ENCODE measurements at places on chromosomes 6 and 20.

GRCh38 chr6:79869600-79870084 lies 77.7 kb downstream of the ELOVL4 start:
- peak; percentile 67 for DNase-seq

- DNase-seq = peak; percentile 24
Observed at GRCh38 chr6:34230653-34231371, 5.9 kb upstream of the HMGA1 start.

DNA sequence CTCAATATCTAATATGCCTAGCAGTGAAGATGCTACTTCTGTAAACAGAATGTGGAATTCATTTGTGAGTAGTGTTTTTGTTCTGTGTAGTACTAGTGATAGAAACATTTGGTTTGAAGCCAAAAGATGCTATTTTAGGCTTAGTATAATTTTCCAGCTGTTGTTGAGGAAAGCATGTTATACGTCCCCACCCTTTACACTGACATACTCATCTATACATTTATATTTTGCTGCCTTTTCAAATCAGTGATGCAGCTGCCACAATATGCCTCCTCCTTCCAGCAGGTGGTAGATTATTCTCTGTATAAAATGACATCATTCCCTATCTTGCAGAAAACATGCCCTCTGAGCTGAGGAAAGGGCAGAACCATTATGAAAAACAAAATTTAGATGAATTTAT lies 1217.6 kb upstream of the GJE1 start:
- no peak for DNase-seq

GRCh38 chr6:121816361-121816760 lies 380.9 kb downstream of the GJA1 start:
- no peak for DNase-seq

DNA sequence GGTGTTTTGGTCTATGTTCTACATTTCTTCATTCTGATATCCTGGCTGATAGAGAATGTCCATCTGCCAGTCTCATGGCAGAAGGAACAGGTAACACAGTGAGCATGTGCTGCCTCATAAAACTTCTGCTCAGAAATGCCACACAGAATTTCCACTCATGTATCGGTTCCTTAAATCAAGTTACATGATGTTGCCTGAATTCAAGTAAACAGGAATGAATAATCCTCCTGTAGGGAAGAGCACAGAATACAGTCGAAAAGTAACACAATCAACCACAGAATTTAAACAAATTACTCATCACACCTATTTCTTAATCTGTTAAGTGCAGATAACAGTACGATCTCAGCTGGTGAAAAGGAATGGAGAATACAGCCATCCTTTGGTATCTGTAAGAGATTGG lies 74.7 kb downstream of the FAM217A start:
- peak; percentile 22 for DNase-seq

- DNase-seq = no peak
Observed at GRCh38 chr6:55212156-55212555, 37.8 kb downstream of the HCRTR2 start.

DNA sequence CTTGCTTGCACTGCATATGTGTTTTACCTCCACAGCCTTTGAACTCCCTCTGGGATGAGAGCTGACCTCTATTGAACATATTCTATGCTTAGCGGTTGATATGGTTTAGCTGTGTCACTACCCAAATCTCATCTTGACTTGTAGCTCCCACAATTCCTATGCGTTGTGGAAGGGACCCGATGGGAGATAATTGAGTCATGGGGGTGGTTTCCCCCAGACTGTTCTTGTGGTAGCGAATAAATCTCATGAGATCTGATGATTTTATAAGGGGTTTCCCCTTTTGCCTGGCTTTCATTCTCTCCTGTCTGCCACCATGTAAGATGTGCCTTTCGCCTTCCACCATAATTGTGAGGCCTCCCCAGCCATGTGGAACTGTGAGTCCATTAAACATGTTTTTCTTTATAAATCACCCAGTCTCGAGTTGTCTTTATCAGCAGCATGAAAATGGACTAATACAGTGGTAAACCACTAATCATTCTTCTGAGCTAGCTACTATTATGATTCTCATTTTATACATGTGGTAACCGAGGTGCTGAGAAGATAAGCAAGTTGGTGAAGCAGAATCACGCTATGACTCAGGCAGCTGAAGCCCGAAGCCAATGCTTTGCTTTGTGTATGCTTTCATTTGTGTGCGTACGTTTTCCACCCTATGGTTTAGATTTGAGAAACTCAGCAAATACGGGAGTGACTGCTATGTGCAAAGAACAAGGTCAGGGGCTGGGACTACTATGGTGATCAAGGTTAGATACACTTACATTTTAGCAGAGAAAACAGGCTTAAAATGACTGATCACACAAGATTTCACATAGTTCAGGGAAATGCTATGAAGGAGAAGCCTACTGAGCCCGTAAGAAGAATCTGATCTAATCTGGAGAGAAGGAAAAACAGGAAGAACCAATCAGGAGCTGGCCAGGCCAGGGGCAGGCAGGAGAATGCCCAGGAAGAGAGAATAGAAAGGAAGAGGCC lies 363.5 kb downstream of the ESR1 start:
- no peak for DNase-seq

GRCh38 chr6:52560462-52560861 lies 16.4 kb downstream of the TRAM2 start:
- no peak for DNase-seq

- DNase-seq = peak; percentile 17
Observed at GRCh38 chr6:12261502-12261901, 28.7 kb upstream of the EDN1 start.

- peak; percentile 38 for DNase-seq
Observed at GRCh38 chr20:62668441-62669027, 26.2 kb downstream of the SLCO4A1 start.

GRCh38 chr6:50087231-50087954 lies 37.7 kb upstream of the DEFB112 start:
- DNase-seq = no peak

DNA sequence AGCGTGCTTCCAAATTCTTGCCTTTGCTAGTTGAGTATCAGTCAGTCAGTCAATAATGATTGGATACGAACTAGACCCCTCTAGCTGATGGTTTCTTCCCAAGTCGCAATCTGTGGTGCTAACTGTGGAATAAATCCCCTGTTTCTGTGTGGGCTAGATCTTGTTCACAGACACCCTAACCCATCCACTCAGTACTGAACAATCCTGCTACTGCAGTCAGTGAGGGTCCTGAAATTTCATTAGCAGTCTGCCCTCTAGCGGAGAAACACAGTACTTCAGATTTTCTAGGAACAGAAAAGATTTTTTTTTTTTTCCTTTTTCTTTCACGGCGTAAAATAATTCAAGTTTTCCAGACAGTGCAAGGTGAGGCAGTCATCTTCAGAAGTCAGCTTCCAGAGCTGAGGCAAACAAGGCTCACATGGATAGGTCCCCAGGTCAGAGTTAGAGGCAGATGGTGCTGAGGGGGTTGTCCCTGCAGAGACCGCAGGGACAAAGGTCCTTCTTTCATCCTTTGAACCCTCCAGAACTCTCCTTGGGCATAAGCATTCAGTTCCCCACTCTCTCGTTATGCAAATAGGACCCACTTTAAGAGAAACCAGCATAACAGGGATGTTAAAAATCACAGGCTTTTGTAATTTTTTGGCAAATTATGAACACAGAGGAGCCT lies 119.6 kb downstream of the SCML4 start:
- DNase-seq = peak; percentile 11

GRCh38 chr20:36925234-36925633 lies 26.3 kb downstream of the SAMHD1 start:
- DNase-seq = no peak

- no peak for DNase-seq
Observed at GRCh38 chr6:13413466-13413862, 73.9 kb downstream of the GFOD1 start.

- DNase-seq = no peak
Observed at GRCh38 chr6:118284736-118285360, 263.2 kb upstream of the PLN start.

GRCh38 chr6:110043366-110043994 lies 65.4 kb downstream of the GPR6 start:
- DNase-seq = no peak

DNA sequence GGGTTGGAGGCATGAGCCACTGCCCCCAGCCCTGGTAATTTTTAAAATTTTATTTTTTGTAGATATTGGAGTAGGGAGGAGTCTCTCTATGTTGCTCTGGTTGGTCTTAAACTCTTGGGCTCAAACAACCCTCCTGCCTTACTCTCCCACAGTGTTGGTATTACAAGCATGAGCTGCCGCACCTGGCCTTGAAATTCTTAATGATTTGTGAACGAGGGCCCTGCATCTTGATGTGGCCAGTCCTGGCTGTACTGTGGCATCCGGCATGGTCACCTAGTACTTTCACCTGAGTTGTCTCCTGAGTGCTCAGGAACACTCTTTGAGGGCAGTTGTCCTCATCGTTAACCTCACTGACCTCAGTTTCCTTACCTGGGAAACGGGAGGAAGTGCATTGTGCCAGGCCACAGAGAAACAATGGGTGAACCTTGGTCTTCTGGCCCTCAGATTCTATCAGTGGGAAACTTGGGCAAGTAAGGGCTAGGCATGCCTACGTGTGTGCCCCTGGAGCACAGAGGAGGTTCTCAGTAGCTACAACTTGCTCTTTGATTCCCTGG lies 19.5 kb downstream of the CEBPB start:
- DNase-seq = no peak

- no peak for DNase-seq
Observed at GRCh38 chr6:85751374-85752055, 108.8 kb upstream of the SYNCRIP start.

GRCh38 chr6:56693246-56693607 lies 50.5 kb upstream of the DST start:
- no peak for DNase-seq

Measured in MV-4-11 (cell line).